NCI-H774 (cell line): ENCODE measurements at places on chromosomes 2 and 18.
A peak's percentile ranks its signal among the peaks of the same experiment; 100 is the strongest.

GRCh38 chr18:32480581-32480980, 9.9 kb upstream of the GAREM1 start:
- no peak for DNase-seq

GRCh38 chr2:158034198-158034866, 67.3 kb upstream of the UPP2 start:
- peak; percentile 44 for DNase-seq

DNA sequence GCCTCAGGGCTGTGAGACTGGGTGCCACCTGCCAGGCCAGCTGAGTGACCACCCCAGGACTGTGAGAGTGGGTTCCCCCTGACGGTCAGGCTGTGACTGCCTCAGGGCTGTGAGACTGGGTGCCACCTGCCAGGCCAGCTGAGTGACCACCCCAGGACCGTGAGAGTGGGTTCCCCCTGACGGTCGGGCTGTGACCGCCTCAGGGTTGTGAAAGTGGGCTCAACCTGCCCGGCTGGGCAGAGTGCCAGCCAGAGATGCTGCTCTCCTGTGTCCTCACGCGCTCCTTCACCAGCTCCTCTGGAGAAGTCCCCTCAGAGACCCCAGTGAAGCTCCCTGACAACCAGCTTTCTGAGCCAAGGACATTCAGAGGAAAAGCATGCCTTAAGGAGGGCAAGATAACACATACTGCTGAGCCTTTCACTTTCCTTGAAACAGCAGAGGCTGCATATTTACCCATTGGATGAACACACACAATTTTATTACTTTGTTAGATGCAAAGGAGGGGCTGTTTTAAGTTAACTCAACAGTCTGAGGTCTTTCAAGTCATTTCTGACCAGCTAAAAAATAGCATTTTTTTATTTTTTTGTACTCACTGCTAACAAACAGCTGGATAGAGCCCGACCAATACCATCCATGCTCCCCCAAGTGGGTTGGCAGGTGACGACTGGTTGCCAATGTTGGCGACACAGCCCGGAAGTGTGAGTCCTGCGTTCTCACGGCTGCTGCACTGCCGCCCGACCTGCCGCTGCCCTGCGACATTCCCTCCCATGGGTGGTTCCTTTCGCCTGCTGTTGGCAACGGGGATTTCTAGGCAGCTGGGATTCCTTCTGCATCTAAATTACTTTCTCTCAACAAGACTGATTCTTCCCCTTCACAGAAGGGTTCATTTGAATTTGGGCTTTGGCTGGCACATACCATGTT, 70.7 kb downstream of the NDUFA10 start:
- no peak for DNase-seq

DNA sequence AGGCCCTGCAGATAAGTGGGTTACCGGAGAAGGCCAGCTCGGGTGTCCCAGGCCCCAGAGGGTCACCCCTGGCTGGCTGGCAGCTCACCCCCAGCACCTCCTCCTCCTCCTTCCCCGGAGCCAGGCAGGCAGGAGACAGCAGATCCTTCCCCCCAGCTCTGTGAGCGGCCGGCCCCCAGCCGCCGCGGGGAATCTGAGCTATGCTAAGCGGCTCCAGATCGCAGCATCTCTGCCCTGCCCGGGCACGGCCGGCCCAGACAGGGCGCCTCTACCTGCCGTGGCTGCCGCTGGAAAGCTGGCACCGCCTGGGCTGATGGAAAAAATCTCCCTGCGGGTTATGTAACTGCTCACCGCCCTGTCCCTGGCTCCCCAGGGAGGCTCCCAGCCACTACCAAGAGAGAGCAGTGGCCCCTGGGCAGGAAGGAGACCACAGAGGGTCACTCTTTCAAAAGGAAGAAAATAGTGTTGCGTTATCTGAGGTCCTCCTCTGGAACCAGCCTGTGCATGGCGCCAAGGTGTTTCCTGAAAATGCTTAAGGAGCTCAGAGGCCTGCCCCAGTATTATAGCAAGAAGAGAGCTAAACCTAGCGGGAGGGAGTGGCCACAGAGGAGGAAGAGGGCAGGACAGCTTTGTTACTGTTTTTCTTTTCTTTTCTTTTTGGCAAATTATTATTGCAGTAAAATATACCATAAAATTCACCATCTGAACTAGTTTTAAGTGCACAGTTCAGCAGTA, 179.0 kb downstream of the SMAD7 start:
- no peak for DNase-seq
